Left lung (tissue), 14 donors: ENCODE measurements at places on chromosomes 11 and 22.

GRCh38 chr22:22061085-22062077, 78.8 kb upstream of the TOP3B start:
- no peak for DNase-seq

- DNase-seq = no peak
Measured at GRCh38 chr11:74265256-74265655, 46.2 kb downstream of the P4HA3 start.

DNA sequence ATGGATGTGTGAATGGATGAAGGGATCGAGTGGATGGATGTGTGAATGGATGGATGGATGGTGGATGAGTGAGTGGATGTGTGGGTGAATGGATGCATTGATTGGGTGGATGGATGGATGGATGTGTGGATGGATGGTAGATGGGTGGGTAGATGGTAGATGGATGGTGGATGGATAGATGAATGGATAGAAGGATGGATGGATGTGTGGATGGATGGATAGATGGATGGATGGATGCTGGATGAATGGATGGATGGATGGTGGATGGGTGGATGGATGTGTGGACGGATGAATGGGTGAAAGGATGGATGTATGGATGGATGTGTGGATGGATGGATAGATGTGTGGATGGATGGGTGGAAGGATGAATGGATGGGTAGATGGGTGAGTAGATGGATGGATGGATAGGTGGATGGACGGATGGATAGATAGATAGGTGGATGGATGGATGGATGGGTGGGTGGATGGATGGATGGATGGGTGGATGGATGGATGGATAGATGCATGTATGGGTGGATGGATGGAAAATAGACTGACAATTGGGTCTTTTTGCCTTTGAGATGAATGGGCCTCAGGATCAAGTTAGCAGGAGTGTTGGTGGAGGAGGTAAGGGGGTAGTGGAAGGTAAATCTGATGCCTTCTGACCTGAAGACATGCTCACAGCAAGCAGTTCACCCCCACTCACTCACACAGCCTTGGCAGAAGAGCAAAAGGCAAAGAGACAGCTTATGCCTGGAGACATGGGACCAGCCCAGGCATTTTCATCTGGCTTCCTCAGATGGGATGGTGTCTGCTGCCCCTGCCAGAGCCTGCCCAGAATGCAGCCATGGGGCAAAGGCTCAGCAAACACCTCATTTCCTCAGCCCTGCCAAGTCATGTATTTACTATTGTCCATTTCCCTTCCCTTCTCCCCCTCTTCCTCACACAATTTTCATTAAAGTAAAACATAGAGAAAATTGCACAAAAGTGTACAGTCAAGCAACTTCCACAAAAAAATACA, 8.0 kb upstream of the FADD start:
- DNase-seq = no peak

DNA sequence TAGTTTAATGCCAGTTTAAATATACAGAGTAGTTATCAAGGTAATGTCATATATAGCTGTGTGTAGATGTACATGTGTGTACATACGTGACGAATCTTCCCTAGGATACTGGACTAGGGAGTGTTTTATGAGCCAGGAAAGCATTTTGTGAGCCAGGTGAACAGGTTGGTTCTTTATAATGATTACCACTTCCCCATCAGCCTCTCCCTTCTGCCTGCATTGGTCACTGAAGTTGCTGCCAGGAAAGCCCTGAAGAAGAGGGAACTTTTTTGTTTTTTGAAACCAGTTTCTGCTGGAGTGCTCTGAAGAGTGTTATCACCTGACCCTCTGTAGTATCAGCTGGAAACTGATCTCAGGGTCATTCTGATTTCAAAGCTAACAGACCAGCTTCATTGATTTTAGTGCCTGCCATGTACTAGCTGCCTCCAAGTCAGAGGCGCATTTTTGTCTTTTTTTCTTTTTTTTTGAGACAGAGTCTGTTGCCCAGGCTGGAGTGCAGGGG, 14.2 kb upstream of the ST14 start:
- no peak for DNase-seq

DNA sequence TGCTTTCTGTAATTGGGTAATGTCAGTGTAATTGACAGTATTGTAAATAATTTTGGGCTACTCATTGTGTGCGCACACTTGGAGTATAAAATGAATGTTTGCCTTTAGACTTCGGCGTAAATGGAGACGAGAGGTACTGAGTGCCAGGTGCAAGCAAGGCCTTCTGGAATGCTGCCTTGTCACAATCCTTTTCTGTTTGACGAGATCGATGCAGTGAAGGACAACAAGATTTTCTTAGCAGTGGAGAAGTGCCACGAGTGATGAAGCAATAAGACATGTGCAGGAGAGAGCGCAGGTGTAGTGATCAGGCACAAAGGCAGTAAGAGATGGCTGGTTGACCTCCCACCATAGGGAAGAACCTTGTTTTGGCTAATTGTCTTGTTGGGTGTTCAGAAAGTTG, 67.5 kb downstream of the DDX10 start:
- no peak for DNase-seq

- no peak for DNase-seq
Measured at GRCh38 chr22:26839216-26839615, 181.8 kb downstream of the MIAT start.

GRCh38 chr22:46240073-46240472, 10.0 kb downstream of the CDPF1 start:
- DNase-seq = no peak

- DNase-seq = no peak
Measured at GRCh38 chr22:41909310-41910049, 5.4 kb downstream of the SHISA8 start.

- DNase-seq = no peak
Measured at GRCh38 chr11:90585491-90585890, 362.6 kb upstream of the CHORDC1 start.

DNA sequence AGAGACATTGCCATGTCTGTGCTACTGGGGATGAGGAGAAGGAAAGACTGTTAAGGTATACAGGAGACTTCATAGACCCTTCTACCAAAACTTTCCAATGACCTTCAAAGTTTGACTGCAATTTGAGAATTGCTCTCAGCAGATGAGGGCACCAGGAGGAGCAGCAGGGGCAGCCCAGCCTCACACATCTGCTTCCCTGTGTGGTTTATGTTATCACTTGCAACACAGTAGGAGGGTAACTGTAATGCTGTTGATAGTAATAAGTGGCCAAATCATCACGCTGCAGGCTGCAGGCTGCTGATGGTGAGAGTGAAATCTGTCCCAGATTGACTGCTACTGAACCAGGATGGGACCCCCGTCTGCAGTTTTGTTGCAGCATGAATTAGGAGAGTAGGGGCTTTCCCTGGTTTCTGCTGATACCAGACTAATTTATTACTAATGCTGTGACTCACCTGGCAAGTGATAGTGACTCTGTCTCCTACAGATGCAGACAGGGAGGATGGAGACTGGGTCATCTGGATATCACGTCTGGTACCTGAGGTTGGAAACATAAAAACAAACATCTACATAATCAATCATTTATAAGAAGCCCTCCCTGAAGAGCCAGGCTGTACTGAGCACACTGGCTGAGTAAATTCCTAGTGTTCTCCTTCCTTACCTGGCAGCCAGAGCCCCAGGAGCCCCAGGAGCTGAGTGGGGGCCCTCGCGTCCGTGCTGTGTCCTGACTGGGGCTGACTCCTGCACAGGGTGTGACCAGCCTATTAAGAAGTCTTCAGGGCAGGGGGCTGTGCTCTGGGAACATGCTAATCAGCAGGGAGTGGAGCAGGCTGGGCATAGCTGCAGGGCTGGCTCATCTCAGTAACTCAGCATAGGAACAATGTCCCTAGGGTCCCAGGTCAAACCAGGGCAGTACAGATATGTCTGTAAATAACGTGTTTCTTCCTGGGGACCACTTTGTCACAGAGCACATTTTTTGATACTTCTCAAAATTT, 74.4 kb downstream of the GAB4 start:
- DNase-seq = no peak

- no peak for DNase-seq
Measured at GRCh38 chr11:127965939-127966668, 621.3 kb downstream of the ETS1 start.

- peak; percentile 75 for DNase-seq
Measured at GRCh38 chr11:117201658-117202305, 2.6 kb downstream of the TAGLN start.

DNA sequence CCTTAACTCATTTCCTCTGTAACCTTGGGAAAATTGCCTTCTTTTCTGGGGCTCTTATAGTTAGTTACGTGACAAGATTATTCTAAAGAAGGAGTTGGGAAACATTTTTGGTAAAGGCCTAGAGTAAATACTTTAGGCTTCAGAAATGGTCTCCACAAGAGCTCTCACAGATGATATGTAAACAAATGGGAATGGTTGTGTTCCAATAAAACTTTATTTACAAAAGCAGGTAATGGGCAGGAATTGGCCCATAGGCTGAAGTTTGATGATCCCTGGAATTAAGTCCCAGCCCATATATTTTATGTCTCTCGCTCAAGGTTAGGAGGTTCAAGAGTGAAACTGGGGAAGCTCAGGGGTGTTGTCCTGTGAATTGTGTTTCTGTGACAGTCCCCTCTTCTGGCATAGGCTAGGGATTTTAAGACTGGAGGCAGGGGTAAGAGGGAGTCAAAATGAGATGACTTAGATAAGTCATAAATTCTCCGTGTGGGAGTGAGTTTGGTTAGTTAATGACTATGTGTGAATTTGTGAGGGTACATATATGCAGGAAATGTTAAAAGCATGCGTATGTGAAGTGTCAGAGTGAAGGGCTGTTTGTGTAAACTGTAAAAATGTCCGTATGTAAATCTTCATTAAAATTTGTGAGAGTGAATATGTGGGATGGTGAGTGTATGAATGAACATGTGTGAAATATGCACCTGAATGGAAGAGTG, 7.4 kb upstream of the OR52B4 start:
- no peak for DNase-seq

- peak; percentile 48 for DNase-seq
Measured at GRCh38 chr22:48885919-48886305, 941.8 kb downstream of the BRD1 start.

GRCh38 chr22:48403521-48404403, 1423.9 kb downstream of the BRD1 start:
- no peak for DNase-seq
